ENCODE measurements at places on chromosomes 12 and 14. TPM values are rescaled to one million over a fixed set of nuclear protein-coding genes. Genes with fewer than 3 reads are reported as not detected.
A peak's percentile ranks its signal among the peaks of the same experiment; 100 is the strongest.

Gene ARHGAP5
- 106 TPM for total RNA-seq

Gene FGFR1OP2
- total RNA-seq, result 50.9 TPM

Gene FAM186B
- 0.63 TPM for total RNA-seq

Gene CD4
- 8.9 TPM for total RNA-seq

Gene OR6C75
- total RNA-seq, result not detected

GRCh38 chr12:24482044-24482443 lies 466.9 kb downstream of the BCAT1 start:
- DNase-seq, result no peak

- DNase-seq, result no peak
Measured at GRCh38 chr12:128483526-128484255, 216.7 kb downstream of the TMEM132C start.

DNA sequence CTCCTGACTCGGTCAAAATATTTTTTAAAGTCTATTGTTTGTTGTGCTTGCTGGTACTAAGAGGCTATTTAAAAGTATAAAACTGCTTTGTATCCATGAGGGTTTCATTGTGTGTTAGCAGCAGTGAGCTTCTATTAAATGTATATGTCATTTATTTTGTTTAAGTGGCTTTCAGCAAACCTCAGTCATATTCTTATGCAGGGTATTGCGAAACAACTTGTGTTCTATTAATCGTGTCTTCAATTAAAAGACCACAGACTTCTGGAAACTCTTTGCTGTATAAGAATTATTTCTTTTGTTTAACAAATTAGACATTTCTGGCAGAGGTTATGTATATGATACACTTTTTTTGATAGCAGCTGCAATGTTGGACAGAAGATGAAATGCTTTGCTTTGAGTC lies 6.5 kb downstream of the IAPP start:
- no peak for DNase-seq

DNA sequence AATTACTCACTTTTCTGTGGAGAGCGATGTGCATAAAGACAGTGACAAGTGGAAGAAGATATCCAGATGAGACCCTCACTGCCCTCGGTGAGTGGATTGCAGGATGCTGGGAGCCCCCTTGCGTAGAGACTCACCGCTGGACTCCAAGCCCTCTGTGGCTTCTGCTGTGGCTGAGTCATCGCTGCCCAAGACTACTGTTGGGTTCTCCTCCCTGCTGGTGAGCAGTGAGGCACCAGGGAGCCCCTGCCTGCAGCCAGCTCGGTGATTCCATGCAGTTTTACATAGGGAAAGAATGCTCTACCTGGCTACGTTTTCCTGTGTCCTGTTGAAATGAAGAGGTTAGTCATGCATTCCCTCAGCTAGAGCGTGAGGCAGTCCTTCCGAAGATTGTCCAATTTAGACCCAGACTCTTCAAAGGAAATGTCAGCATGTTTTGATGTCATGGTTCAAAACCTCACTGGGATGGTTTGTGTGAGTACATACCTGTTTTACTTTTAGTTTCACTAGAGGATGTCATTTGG lies 28.2 kb downstream of the TRAF3 start:
- no peak for DNase-seq

GRCh38 chr14:82438436-82438835 lies 904.8 kb upstream of the SEL1L start:
- no peak for DNase-seq

DNA sequence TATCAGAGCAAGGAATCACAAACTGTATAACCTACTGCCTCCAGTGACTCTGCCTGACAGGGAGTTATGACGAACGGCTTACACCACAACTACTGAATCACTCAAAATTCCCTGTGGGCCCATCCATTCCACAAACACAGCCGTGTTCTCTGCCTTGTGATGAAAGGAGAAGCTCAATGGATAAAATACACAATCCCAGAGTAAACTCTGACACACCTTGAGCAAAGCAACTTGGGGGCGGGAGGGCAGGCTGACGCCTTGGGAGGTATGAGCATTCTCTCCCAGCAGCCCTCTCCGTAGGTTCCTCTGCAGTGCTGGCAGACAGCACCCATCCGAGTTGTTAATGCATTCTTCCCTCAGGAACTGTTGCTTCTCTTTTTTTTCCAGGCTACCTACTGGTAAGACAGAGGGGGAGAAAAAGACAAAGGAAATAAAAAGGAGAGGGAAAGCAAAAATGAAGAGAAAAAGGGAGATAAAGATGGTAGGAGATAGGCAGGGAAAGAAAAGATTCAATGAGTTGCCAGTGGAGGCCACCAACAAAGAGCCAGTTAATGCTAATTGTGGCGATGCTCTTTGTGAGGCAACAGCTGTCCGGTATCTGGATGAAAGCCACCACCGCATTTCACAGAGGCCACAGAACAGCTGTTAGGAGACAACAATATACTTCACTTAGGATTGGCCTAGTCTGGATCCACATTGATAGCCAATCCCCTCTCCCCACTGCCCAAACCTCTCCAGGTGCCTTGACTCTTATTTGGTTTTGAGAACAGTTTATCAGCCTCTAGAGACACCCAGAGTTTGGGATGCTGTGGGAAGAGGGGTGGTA lies 4.7 kb upstream of the DIO2 start:
- DNase-seq, result no peak

GRCh38 chr14:73289729-73290128 lies 52.4 kb downstream of the PAPLN start:
- no peak for DNase-seq

DNA sequence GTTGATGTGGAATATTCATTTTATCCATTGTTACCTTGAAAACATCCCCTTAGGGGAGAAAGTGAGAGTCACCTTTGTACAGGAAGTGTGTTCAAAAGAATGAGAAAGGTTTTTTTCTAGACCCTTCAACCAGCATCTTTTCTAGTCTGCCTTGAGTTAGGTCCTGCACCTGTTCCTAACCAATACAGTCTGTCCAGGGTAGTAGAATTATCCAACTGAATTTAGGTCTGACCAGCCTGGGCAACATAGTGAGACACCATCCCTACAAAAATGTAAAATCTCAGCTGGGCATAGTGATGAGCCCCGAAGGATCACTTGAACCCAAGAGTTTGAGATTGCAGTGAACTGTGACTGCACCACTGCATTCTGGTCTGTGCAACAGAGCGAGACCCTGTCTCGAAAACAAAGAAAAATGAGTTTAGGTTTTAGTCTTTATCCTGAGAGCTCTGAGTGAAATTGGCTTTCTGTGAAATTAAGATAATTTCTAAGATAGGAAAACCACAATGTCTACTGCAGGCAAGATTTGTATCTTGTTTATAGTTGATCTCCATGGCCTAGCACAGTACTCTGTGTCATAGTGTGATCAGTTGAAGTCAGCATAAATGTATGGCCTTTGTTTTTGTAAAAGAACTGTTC lies 25.2 kb downstream of the ARHGAP5 start:
- DNase-seq, result no peak

- DNase-seq, result no peak
Measured at GRCh38 chr12:25926536-25926935, 31.9 kb upstream of the RASSF8 start.

DNA sequence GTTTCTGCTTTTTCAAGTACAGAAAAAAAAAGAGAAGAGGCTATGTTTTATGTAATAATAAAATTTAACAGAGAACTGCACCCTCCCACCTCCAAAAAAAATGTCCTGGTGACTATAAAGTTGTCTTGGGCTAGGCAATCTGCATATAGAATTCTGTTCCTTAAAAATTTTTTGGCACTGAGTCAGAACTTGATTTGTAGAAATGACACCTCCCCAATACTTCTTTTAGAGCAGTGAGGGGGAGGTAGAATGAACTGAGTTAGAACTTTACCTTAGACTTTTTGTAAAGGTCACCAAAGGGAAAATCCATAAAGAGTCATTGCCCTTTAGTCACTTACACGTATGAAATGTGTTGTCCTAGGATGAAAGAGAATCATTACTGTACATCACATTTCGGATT lies 80.0 kb downstream of the BTG1 start:
- DNase-seq, result no peak

DNA sequence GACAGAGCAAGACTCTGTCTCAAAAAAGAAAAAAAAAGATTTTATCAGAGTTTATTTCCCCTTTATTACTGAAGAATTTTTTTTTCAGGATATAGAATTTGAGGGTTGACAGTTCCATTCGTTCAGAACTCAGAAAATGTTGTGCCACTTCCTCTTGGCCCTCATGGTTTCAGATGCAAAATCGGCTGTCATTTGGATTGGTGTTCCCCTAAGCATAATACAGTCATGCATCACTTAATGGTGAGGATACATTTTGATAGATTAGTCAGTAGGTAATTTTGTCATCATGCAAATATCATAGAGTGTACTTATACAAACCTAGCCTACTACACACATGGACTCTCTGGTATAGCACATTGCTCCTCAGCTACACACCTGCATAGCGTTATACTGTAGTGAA lies 263.9 kb upstream of the RTL1 start:
- no peak for DNase-seq

- DNase-seq, result peak; percentile 52
Measured at GRCh38 chr14:93655078-93655750, 133.1 kb downstream of the PRIMA1 start.

GRCh38 chr12:121430833-121431415 lies 31.0 kb downstream of the RNF34 start:
- DNase-seq, result no peak

- DNase-seq, result no peak
Measured at GRCh38 chr14:96038558-96038919, 623 bp upstream of the C14orf132 start.

GRCh38 chr12:75259143-75259542 lies 49.5 kb upstream of the KCNC2 start:
- no peak for DNase-seq

DNA sequence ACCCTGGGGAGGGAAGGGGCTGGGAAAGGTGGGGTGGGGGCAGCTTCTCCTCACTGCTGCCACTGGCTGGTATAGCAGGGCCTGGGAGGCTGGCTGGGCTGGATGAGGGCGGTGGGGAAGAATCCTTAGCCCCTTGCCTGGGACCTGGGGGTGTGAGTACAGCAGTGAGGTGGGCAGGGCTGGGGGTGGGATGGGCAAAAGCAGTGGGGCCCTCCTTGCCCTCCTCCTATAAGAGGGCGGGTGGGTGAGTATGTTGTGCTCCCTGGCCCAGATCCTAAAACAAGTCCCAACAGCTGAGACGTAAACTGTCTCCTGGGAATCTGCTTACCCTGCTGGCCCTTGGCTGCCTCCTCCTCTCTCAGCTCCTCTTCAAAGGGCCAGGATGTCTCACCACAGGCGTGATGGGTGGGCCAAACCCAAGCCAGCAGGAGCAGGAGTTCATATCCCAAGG lies 2.2 kb downstream of the NCKAP5L start:
- DNase-seq, result no peak

GRCh38 chr14:72751276-72752033 lies 142.4 kb downstream of the DPF3 start:
- no peak for DNase-seq

- DNase-seq, result no peak
Measured at GRCh38 chr12:11412731-11413130, 17.4 kb upstream of the PRB2 start.

GRCh38 chr12:66742508-66743367 lies 63.9 kb upstream of the GRIP1 start:
- no peak for DNase-seq

DNA sequence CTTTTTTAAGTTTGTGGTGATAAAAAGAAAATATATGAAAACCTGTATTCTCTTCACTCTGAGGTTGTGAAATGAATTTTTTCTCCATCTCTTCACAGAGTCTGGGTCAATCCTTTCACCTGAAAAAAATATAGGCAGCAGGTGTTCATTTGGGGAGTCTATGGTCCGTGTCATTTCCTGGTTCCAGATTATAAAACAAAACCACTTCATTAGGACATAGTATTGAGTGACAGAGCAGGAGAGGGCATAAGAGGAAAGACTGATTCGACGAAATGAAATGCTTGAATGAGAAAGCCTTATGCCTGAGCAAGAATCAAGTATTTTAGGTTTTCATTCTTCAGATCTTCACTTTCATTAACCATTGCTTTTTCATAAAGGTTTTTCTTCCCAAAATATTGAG lies 51.8 kb upstream of the NUAK1 start:
- DNase-seq, result no peak

DNA sequence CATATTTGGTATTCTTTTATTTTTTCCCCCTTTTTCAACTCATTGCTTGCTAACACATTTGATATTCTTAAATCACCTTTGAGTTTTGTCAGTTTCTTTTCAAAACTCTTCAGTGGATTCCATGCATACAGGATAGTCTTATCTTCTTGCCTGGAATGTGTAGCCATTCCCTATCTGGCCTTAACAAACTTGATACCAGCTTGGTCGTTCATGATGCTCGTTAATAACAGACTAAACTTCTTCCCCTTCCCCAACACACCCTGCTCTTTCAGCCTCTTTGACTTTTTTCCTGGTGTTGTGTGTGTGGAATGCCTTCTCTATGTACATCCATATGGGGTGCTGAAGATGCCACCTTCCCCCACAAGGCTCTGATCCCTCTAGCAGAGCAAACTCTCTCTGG lies 17.7 kb upstream of the CALM1 start:
- DNase-seq, result no peak

DNA sequence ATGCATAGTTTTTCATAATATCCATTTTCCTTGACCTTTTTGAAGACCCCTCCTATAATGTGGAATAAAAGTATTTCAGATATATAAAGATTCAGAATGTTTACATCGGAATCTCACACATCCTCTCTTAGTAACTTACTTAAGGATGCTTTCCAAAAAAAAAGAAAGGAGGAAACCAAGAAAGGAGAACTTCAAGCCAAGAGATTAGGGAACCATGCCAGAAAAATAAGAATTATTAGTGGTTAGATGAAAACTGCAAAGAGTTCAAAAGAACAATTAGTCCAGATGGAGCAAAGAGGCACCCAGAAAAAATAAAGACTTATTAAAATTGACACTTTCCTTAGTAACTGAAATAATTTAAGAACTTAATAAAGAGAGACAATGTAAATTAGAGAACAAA lies 179.2 kb downstream of the DUSP6 start:
- no peak for DNase-seq
